ENCODE measurements at places on chromosomes 5 and 9.
A peak's percentile ranks its signal among the peaks of the same experiment; 100 is the strongest.

GRCh38 chr5:5291357-5291756 is 131.1 kb upstream of the ICE1 start:
- DNase-seq: no peak

- DNase-seq: no peak
Observed at GRCh38 chr5:10538789-10539686, 24.8 kb upstream of the ANKRD33B start.

GRCh38 chr5:43034591-43034968 is 5.5 kb downstream of the ANXA2R start:
- DNase-seq: peak; percentile 55

DNA sequence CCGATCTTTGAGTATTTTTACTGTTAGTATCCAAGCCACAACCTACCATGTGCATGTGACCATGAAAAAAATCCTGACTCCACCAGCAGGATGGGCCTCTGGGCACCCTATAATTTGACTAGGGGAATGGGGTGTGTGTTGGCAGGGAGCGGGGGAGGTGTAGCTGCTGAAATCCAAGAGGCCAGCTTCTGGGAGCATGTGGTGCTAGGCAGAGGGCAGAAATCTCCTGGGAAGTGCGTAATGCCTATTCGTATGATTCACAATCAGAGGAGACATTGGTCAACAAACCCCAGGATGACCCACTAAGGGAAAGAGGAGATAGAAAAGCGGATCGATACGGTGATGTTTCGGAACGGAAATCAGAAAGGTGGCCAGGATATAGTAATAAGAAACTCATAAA is 149.9 kb downstream of the ARSB start:
- DNase-seq: no peak

DNA sequence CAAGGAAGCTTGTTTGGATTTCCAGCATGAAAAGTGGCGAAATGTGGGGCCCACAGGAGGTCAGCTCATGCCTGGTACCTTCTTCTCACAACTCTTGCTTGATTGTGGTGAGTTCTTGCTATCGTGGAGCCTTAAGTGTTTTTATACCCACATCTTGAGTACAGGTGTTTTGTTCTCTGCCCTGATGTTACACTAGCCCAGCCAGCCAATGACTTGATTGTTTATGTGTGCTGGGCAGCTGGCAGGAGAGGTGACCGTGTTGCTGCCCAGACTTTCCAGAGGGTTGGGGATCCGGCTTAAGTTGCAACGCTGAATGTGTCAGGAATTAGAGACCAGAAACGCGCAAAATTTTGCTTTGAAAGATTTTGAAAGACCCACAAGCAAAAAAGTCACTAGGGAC is 24.0 kb upstream of the TPPP start:
- no peak for DNase-seq

DNA sequence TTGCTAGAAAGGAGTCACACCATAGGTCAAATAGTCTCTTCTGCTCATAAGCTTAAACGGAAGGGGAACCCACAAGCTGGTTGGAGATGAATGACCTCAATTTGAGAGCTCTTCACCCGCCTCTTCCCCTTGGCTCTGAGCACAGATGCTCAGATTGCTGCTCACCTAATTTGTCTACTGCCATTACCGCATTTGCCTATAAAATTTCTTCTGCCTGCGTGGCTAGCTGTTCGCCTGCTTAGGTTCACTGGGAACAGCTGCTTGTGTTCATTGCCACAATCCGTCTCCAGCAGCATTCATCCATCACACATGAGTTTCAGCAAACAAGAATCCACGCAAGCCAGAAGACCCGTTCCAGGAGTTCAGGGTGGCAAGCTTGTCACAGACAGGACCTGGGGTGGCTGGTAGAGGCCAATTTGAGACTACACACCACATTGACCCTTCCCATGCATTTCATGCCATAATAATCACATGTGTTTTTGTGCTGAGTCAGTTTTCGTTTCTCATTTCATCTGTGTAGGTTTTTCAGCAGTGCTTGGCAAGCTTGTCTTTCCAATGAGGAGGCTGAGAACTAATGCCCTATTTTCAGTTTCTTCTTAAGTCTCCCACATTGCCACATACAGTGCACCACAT is 50.2 kb upstream of the DNAH5 start:
- no peak for DNase-seq

GRCh38 chr5:34609951-34610441 is 46.1 kb upstream of the RAI14 start:
- peak; percentile 17 for DNase-seq

- peak; percentile 10 for DNase-seq
Observed at GRCh38 chr9:125785248-125785751, 38.1 kb downstream of the PBX3 start.

- no peak for DNase-seq
Observed at GRCh38 chr9:97562542-97562941, 61.1 kb downstream of the TMOD1 start.

- no peak for DNase-seq
Observed at GRCh38 chr9:94581728-94582127, 11.9 kb downstream of the FBP2 start.

DNA sequence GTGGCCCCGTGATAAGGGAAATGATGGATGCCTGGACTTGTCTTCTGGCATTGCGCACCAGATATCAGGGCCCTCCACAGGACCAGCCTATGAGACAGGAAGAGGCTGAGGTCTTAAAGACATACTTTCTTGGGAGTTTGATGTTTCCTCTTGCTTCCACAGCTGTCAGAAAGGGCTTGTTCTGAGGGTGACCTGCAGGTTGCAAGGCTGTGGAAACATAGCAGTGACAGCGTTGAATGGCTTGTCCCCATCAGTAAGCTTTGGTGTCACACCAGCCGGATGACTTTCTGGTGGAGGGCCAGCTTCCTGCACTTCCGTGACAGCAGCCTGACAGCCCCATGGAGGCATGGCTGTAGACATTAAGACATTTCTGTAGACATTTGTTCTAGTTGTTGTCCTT is 143.2 kb downstream of the C9orf152 start:
- no peak for DNase-seq

DNA sequence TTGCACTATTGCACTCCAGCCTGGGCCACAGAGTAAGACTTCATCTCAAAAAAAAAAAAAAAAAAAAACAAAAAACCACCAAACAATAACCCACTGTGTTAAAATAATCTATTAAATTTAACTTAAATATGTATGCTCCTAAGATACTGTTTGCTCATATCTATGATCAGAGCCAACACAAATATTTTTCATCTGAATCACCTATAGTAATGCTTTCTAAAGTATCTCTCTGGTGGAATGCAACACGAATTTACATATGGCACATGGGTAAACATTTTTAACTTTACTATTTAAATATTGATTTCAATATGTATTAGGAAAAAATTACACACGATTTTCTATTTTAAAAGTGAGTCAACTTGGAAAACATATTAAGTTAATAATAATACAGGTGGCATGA is 196.4 kb downstream of the RFX3 start:
- peak; percentile 71 for DNase-seq

GRCh38 chr5:43357067-43357466 is 43.9 kb upstream of the HMGCS1 start:
- no peak for DNase-seq

- DNase-seq: peak; percentile 62
Observed at GRCh38 chr5:87361031-87361445, 51.7 kb downstream of the CCNH start.

GRCh38 chr5:75023368-75024159 is 28.8 kb downstream of the GCNT4 start:
- DNase-seq: no peak

GRCh38 chr9:131012396-131012917 is 3.5 kb downstream of the LAMC3 start:
- no peak for DNase-seq

- no peak for DNase-seq
Observed at GRCh38 chr5:2903451-2904395, 152.2 kb upstream of the IRX2 start.

- peak; percentile 90 for DNase-seq
Observed at GRCh38 chr5:142597546-142598337, 88.1 kb downstream of the FGF1 start.

DNA sequence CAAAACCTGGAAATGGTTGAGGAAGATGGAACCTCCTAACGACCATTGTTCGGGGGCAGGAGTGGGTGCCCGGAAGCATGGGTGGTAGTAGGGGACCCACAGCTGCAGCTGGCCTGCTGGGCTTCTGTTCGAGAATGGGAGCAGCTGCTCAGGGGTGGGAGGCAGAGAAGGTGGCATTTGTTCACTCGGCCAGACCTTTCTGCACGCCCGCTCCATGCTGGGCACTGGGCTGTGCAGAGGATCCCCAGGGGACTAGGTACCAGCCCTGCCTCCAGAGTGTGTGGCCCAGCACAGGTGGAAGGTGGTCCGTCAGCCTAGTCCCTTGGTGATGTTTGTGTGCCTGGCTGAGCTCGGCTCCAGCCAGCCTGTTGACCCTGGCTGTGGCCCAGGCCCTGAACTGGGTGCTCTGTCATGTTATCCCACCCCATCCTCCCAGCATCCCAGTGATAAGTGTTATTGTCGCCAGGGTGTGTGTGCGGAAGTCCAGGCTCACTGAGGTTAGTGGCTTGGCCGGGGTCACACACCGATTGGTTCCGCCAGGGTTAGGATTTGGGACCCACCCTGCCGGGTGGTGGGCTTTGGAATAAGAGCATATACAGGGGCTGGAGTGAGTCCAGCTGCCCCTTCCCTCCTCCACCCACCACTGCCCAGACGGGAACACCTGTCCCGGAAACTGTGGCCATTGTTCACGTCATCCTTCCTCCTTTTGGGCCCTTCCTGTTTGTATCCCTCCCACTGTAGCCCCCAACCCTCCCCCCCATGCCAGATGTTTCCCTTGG is 4.8 kb downstream of the N4BP3 start:
- no peak for DNase-seq

DNA sequence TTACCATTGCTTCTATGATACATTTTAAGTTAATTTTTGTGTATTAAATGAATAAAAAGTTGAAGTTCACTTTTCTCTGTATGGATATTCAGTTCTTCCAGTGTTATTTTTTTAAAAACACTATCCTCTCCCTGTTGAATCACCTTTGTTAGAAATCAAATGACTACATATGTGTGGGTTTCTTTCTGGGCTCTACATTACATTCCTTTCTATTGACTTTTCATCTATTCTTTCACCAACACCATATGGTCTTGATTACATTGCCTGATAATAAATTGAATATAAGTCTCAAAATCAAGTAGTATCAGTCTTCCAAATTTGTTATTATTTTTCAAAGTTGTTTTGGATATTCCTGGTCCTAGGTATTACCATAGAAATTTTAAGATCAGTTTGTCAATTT is 7.3 kb upstream of the RASEF start:
- DNase-seq: peak; percentile 45

DNA sequence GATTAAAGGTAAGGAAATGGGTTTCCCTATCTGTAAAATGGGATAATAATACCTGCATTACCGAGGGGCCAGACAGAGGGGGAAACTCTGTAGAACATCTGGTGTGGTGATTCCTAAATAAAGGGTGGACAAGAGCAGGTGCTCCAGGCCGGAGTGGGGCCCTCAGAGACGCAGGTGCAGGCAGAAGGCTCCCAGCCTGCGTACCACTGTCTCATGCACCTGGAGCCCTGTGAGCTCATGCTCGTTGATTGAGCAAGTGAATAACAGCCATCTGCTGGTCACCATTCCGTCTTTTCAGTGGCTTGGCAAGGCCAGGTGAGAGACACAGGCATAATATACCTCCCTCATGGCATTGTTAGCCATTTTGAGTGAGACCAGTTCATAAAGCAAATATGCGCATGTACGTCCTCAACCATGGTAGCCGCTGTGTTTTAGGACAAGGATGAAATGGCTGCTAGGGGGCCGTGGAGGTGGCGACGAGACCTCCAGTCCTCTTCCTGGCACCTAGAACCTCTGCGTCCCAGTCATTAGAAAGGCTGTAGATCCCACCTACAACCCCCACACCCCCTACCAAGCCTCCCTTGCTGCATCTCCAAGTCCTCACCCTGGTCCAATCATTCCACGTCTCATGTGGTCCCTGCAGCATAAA is 198.0 kb upstream of the MVB12B start:
- DNase-seq: no peak

- DNase-seq: no peak
Observed at GRCh38 chr9:127255692-127256091, 8.9 kb upstream of the GARNL3 start.
